ENCODE measurements at places on chromosomes 2 and 18. TPM values are rescaled to one million over a fixed set of nuclear protein-coding genes. Genes with fewer than 3 reads are reported as not detected.

DNA sequence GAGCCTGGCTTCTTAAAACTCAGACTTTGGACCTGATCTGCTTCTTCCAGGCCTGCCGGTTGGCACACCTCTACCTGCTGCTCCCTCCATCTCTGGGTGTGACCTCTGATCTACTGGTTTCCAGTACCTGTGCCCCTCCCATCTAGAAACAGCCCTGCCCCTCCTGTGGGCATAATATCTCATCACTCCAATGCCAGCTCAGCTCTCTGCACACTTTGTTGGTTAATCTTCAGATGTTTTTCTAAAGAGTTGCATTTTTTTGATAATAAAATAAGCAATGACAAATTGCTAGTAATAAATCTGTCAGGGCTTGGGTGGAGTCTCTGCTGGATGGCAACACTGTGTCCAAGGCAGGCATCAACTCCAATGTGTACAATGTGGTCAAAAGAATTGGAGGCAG, 89.6 kb upstream of the PPP1CB start:
- no peak for DNase-seq

- no peak for DNase-seq
Observed at GRCh38 chr18:44424645-44425035, 256.0 kb upstream of the SETBP1 start.

DNA sequence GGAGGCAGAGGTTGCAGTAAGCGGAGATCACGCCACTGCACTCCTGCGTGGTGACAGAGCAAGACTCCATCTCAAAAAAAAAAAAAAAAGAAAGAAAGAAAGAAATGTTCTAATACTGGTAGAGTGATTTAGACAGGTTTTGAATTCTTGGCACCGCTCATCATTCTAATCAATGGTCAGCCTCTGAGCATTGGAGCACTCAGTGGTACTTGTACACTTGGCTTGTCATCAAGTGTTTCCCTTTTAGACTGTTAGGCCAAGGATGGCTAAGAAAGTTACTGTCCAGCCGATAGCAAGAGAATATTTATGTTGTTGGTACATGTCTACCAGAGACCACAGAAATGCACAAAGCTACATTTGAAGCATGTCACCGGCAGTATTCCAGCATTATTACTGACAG, 444.1 kb upstream of the RAB12 start:
- DNase-seq, result no peak

DNA sequence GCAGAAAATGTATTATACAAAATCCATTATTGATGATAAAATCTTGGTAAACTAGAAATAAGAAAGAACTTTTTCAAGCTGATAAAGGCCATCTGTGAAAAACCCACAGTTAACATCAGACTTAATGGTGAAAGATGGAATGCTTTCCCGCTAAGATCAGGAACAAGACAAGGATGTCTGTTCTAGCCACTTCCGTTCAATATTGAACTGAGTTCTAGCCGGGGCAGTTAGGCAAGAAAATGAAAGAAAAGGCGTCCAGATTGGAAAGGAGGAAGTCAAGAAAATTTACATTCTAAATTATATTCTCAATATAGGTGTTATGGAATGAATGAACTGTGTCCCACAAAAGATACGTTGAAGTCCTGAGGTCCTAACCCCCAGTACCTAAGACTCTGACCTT, 39.1 kb upstream of the DTNB start:
- DNase-seq, result no peak

DNA sequence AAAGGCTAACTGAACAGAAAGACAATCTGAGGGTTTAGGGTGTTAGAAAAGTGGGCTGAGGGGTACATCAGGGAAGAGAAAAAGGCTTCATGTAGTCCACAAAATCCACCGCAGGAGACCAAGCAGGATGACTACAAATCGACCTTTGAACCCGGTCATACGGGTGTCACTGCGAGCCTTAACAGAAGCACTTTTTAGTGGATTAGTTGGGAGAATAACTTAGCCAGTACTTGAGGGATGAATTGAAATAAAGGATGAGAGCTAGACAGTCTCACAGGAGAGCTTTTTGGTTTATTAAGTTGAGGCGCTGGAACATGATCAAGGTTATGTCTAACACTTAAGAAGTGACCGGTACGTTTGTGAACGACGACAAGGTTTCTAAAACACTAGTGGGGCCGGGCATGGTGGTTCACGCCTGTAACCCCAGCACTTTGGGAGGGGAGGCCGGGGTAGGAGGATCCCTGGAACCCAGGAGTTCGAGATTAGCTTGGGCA, 217.7 kb downstream of the MCFD2 start:
- DNase-seq, result peak; percentile 24

- DNase-seq, result no peak
Observed at GRCh38 chr2:120564213-120565094, 171.2 kb upstream of the GLI2 start.

GRCh38 chr2:1836321-1836860, 92.1 kb upstream of the PXDN start:
- no peak for DNase-seq

GRCh38 chr18:59159986-59160385, 20.3 kb downstream of the SEC11C start:
- DNase-seq, result no peak

- DNase-seq, result no peak
Observed at GRCh38 chr2:234816056-234816455, 135.8 kb upstream of the SH3BP4 start.

DNA sequence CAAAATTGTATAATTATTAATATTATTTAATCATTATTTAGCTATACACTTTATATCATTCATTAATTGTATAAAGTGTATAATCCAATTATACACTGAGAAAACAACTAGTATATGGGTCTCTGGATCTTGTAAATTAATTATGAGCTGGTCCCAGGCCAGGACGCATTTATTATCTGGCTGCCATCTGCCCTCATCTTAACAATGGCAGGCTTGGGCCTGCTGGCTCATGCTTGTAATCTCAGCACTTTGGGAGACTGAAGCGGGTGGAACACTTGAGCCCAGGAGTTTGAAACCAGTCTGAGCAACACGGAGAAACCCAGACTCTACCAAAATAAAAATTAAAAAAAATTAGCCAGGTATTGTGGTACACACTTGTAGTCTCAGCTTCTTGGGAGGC, 502.2 kb upstream of the NRXN1 start:
- no peak for DNase-seq

GRCh38 chr2:199751492-199752120, 99.4 kb downstream of the FTCDNL1 start:
- DNase-seq, result no peak

- DNase-seq, result no peak
Observed at GRCh38 chr2:215900843-215901242, 112.5 kb downstream of the MREG start.

DNA sequence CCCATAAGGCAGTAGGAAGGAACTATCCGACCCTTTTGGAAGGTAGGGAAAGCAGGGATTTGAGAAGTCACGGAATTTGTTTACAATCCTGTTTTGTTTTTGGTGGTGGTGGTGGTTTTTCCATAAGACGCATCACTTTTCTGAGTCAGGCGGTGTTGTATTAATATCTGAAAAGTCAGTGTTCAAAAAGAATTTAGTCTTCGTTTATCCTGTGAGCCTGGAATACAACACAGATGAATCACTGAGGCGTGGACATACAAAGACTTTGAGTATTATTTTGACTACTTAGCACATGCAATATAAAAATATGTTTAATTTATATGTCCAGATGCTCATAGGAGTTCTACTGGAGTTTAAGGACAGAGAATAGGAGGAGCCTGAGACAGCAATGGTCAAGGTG, 785 bp downstream of the ZNF892 start:
- no peak for DNase-seq

GRCh38 chr2:238106339-238106697, 6.2 kb downstream of the ESPNL start:
- DNase-seq, result no peak

DNA sequence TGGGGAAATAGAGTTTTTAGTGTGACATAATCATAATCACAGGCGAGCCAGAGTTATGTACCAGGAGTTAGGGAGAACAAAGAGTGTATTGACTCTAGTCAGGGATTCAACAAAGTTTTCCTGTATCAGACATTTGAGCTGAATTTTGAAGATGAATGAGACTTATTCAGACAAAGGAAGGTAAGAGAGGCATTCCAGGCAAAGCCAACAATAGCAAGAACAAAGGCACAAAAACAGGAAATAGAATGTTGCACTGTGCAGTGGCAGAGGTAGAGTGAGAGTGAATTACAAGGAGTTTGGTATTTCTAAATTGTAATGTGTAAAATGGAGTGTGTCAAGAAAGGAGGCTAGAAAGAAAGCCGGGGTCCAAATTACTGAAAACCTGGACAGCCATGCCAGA, 156.2 kb downstream of the CCDC148 start:
- DNase-seq, result no peak

GRCh38 chr18:48455555-48456478, 46.6 kb upstream of the ZBTB7C start:
- no peak for DNase-seq

GRCh38 chr2:131641414-131642206, 113.9 kb downstream of the CCDC74A start:
- DNase-seq, result no peak

DNA sequence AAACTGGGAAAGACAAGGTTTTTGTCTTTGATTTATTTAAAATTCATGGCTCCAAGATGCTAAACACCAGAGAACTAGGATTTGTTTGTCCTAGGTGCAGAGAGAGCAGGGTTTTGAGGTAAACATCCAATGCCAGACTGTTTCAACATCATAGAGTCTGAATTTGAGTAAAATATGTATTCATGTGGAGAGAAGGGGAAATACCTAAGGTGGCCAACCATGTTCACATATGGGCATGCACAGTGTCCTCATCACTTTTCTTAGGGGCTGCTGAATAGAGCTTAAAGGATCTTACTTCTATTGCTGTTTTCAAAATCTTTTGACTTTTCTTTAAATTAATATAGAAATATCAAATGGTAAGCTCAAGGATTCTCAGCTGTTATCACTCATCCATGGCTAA, 287.0 kb upstream of the CCDC68 start:
- no peak for DNase-seq

DNA sequence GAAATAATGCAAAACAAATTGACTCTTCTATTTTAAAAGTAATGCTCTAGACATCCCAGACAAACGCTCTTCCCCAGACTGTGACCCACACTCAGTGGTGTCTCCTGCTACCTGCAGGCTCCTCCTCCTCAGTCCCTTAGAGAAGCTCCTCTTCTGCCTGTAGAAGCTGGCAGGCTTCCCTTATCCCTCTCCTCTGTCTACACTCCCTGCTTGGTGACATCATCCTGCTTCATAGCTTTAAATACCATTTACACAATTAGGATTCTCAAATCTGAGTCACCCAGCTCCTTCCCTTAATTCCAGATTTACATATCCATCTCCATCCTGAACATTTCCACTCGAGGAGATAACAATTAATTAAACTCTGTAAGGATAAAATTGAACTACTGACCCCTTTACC, 167.9 kb downstream of the FBXO15 start:
- no peak for DNase-seq

DNA sequence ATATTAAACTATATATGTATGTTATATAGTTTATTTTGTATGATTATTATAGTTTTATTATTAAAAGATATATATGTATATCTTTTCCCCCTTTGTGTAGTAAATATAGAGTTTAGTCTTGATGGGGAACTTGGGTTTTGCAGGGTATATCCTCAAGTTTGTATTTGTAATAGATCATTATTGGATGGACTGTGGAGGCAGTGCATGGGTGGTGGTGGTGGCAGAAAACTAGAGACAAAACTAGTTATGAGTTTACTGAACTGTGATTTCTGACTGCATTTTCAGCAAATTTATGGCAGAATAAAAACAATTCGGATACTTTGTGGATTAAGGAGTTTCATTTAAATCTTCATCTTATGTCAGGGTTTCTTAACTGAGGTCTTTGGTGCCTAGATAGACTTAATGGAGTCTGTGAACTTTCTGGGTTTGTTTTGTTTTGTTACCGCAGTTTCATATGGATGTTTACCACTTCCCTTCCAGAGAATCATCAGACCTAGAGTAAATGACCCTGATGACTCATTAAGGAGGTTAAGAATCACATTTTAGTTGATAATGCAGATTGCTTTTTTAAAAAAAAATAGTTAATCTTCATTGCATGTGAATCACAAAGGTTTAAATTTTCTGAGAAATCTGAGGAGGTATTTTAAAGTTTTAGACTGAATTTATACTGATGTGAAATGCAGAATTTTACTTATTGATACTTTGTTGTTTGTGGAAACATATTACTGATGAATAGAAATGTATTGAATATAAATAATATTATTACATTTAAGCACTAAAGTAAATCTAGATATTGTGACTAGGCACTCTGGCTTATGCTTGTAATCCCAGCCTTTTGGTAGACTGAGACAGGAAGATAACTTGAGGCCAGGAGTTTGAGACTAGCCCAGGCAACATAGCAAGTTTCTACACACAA, 14.5 kb downstream of the EPC2 start:
- no peak for DNase-seq

- no peak for DNase-seq
Observed at GRCh38 chr2:56709181-56709580, 525.4 kb downstream of the CCDC85A start.

DNA sequence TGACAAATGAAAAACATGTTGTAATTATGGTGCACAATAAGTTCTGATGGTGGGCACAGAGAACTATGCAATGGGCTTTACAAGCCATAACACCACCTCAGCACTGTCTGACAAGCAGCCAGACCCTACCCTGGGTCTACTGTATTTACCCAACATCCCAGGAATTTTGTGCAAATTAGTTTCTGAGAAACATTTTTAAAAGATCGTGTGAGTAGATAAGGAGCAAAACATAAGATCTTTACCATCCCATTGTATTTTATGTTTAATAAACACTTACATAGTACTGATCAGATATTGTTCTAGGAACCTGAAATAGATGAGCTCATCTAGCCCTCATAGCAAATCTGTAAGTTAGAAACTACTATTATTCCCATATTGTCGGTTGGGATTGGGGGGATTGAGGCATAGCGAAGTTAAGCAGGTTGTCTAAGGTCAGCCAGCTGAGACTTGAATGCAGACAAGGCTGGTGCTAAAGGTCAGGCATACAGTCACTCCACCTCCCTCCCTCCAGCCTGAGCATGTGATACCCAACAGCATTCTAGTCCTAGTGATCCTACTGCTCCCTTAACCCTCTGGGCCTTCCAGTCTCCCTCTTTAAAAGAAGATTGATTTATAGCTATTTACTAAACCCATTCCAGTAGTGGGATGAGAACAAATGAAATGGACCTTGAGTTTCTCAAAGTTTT, 67.4 kb upstream of the STAM2 start:
- no peak for DNase-seq

- no peak for DNase-seq
Observed at GRCh38 chr18:50272568-50272967, 6.3 kb upstream of the CFAP53 start.

GRCh38 chr2:119415630-119416029, 16.0 kb upstream of the TMEM37 start:
- DNase-seq, result no peak

DNA sequence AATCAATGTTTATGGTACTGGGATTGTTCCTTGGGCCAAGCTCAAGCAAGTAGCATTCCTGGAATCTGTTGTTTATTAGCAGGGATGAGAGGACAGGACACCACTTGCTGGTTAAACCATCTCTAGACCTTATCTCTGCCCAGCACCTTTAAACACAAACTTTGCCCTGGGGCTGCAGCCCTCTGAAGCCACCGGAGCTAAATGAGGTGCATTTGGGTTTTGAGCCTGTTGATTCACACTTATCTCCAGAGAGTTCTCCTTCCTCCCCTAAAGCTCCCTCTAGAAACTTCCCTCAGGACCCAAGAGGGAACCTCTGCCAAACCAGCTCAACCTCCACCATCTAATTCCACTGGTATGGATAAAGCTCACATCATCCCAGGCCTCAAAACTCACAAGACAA, 94.8 kb upstream of the EPAS1 start:
- DNase-seq, result no peak

FNDC4 gene
- total RNA-seq, result 16.5 TPM

RAMP1 gene
- 86.7 TPM for total RNA-seq

FRZB gene
- 5.3 TPM for total RNA-seq

DQX1 gene
- total RNA-seq, result not detected

PID1 gene
- total RNA-seq, result 15.1 TPM

KIF1A gene
- 27.4 TPM for total RNA-seq

LAMA1 gene
- 0.27 TPM for total RNA-seq
